NB4 (cell line): ENCODE measurements at places on chromosomes 2 and 18.

DNA sequence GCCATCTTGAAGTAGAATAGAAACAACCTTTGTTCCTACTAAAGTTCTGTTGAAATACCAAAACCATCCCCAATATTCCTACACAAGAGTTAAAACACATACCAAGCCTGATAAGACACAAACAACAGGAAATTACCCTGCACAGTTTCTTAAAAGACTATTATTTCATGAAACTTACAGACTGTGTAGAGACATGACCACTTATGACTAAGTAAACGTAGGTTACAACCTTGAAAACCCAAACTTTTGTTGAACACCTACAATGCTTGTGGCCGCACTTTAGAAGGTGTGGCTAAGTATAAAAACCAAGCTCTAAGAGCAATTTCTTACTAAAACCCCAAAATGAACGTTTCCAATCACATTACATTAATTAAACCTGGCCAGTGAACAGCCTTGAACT, 2.0 kb downstream of the SMAD2 start:
- no peak for DNase-seq

- no peak for DNase-seq
These were observed 57.0 kb upstream of the ZC3H15 start for GRCh38 chr2:186429104-186429503.

GRCh38 chr2:124753842-124754241, 728.8 kb downstream of the CNTNAP5 start:
- no peak for DNase-seq

DNA sequence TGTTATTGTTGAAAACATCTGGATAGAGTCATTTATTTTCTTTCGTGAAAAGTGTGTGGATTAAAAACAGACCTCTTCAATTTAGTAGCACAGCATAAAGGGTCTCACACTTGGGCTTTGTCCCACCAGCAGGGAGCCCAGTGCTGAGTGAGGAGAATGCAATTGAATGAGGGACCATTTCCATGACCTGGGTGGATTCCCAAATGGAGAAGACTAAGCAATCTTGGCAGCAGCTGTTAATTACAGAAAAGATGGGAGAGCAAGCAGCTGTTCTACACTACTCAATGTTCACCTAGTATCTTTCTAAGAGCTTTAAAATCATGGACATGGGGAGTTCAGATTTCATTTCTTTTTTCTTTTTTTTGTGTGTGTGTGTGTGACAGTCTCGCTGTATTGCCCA, 121.8 kb upstream of the FN1 start:
- DNase-seq, result no peak

GRCh38 chr2:87996570-87996969, 19.8 kb downstream of the RNU2-63P start:
- DNase-seq, result peak; percentile 59

- DNase-seq, result no peak
These were observed 247.7 kb upstream of the RBMS1 start for GRCh38 chr2:160741271-160741670.

DNA sequence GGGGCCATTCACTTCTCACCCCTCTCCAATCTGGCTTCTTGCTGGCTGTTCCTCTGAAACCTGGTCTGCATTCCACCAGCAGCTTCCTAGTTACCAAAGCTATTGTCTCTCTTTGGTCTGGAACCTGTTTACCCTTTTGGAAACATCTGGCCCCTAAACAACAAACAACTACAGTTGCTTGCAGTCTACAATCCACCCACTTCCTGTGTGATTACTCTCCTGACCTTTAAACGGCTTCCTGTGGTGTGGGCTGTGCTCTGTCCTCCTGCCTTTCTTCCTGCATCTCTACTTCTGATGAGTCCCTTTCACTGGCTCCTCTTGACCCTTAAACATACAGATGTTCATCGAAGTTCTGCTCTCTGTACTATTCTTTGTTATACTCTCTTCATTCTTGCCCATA, 303.8 kb downstream of the TDRD15 start:
- no peak for DNase-seq
